ENCODE measurements at places on chromosomes 12 and 14.

- DNase-seq: no peak
Measured at GRCh38 chr12:98446682-98447081, 68.7 kb upstream of the TMPO start.

- DNase-seq: peak; percentile 9
Measured at GRCh38 chr12:118274066-118274465, 98.6 kb downstream of the TAOK3 start.

- DNase-seq: no peak
Measured at GRCh38 chr12:51827925-51828818, 20.3 kb downstream of the FIGNL2 start.

DNA sequence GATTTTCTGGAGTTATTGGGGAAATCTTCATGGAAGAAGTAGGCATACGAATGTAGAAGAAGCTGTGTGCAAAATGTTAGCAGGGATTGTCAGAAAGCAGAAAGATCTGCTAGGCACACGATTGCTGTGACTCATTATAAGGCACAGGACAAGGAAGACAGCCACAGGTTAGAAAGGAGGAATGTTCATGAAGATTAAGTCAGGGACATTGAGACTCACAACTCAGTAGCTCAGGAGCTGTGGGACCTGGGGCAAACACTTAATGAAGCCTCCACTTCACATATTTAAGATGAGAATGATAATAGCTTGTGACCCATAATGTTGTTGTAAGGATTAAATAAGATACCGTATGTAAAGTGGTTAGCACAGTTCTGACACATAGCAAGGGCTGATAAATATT lies 26.6 kb upstream of the RTRAF start:
- no peak for DNase-seq

DNA sequence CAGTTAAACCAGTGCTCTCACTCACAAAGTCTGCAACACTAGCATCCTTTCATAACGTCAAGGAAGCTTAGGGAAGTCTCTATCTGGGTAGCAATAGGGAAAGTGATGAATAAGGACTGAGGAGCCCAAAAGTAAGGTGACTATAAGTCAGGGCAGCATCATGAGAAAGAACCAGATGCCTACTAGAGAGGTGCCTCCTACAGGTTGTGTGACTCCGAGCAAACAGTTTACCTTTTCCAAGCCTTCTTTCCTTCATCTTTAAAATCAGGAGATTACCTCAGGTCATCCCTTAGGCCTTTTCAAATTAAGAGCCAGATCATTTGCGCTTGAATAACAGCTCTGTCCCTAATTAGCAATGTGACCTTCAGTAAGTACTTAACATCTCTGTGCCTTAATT lies 40.2 kb downstream of the RTN1 start:
- DNase-seq: no peak

GRCh38 chr12:12379831-12380730 lies 23.2 kb downstream of the BORCS5 start:
- DNase-seq: no peak

DNA sequence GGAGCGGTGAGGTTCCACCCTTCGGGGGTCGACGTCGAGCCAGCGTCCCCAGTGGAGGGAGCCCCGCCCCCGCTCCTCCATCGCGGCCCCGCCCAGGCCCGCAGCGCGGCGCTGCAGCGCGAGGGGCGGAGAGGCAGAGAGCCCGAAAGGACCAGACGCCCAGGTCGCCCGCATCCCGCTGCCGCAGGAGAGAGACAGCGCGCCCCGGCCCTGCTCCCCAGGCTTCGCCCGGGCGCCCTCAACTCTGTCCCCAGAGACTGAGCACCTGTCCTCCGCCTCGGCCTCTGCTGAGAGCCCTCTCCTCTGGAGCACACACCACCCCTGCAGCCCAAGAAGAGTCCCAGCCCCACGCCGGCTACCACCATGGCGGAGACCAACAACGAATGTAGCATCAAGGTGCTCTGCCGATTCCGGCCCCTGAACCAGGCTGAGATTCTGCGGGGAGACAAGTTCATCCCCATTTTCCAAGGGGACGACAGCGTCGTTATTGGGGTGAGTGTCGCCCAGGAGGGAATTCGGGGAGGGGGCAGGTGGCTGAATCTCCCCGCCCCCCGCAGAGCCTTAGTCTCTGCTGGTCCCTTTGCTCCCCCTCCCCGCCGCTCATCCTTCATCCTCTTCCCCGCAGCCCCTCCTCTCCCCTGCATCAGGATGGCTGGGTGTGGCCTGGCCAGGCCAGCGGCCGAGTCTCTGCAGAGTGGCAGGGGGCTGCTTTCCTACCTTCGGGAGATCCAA lies at the start of gene KIF5A:
TSS of gene KIF5A (plus strand) at position 136 of the 732 bp plus-strand sequence. CDS start at position 364, 228 bp downstream.
- peak; percentile 60 for DNase-seq

- DNase-seq: no peak
Measured at GRCh38 chr14:75738192-75738591, 77.1 kb downstream of the TTLL5 start.

GRCh38 chr12:21354641-21355040 lies 18.1 kb upstream of the IAPP start:
- no peak for DNase-seq

DNA sequence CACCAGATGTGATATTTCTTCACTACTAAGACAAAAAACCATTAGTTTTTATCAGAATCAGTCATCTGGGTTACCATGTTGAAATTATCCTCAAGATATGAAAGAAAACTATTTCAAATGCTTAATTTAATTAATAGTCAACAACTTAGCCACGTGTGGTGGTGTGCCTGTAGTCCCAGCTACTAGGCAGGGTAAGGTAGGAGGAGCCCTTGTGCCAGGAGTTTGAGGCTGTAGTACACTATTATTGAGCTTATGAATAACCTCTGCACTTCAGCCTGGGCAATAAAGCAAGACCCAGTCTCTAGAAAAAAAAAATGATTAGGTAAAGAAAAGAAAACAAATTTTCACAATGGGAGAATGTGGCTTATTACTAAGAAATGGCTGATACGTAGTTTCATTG lies 33.4 kb downstream of the MRPL42 start:
- DNase-seq: no peak

GRCh38 chr12:94080341-94081009 lies 67.9 kb upstream of the PLXNC1 start:
- DNase-seq: no peak

DNA sequence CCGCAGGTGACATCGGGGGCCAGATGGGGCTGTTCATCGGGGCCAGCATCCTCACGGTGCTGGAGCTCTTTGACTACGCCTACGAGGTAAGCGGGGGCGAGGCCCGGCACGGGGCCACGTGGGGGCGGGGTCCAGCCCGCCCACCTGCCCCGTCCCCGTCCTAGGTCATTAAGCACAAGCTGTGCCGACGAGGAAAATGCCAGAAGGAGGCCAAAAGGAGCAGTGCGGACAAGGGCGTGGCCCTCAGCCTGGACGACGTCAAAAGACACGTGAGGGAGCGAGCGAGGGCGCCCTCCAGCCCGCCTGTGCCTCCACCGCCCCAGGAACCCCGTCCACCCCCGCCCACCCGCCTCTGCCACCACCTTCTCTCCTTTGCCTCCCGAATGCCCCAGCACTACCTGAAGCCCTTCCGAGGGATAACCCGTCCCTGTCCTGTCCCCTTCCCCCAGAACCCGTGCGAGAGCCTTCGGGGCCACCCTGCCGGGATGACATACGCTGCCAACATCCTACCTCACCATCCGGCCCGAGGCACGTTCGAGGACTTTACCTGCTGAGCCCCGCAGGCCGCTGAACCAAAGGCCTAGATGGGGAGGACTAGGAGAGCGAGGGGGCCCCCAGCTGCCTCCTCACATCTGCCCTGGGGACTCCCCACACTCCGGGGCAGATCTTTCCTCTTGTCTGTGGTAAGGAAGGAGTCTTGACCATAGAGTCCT lies 3.9 kb upstream of the SMARCD1 start:
- no peak for DNase-seq

DNA sequence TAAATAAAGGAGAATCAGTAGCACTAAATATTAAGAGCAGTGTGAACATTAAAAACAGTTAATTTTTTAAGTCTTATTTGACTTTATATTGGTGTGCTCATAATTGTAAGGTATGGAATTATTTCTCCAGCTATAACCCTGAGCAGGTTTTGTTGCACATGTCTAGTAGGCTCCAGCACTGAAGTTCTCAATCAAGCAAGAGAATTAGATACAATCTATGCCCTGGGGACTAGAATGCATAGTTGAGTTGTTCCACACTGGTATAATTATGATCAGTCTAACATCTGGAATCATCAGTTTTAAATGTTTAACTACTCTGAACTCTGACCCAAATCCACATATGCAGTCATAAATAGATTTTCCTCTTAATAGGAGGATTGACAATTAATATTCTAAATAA lies 257.8 kb upstream of the ARHGAP5 start:
- DNase-seq: no peak

DNA sequence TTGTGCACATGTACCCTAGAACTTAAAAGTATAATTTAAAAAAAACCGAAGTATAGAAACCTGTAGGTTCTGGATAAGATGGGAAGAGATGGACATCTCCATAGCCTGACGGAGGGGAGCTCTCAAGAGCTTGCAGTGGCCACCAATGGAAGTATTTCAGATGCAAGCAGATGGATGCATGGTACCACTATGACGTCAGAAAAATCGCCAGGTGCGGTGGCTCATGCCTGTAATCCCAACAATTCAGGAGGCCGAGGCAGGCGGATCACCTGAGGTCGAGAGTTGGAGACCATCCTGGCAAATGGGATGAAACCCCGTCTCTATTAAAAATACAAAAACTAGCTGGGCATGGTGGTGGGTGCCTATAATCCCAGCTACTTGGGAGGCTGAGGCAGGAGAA lies 3.4 kb downstream of the TEX22 start:
- no peak for DNase-seq

DNA sequence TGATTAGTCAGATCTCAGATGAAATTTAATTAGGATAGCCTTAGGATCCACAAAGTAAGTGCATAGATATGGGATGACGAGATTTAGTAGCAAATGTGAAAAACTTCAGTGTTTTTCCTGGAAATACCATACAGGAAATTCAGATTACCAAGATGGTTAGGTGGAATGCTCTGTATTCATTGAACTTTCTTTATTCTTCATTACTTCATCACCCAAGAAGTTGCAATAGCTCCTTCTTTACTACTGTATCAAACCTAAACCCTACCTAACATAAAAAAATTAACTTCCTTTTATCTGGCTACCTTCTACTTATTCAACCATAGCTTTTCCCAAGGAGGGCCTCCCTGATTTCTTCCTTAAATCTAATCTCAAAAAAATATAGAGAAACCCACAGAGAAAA lies 100.4 kb downstream of the TTC6 start:
- no peak for DNase-seq

- peak; percentile 46 for DNase-seq
Measured at GRCh38 chr14:104436047-104436591, 143.4 kb upstream of the C14orf180 start.

DNA sequence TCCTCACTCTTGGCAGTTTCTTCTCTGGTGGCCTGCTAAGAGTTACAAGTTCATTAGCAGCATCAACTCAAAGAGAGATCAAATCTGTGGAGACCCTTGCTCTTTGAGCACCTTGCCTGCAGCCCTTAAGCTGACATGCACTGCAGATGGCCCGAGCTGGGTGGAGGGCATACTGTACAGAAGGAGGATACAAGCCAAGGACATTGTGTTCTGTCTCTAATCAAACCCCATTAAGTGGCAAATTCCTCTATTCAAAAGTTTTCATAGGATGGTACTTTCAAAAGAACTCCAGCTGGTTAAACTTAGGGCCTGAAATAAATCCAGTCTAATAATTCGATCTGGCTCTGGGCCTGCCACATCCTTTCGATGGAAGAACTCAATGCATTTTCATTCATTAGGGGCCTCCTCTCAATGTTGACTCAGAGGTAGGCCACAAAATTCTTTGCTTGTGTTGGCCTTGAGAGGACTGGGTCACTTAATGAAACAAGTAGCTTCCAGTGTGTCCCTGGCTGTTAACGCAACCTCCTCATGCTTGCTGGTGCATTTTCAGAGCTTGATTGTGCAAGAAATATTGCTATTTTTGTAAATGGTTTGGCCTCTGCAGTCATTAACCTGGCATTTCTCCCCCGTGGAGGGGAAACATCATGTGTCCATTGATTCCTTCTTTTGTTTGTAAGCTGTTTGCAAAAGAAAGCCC lies 318.2 kb downstream of the NUAK1 start:
- DNase-seq: no peak

GRCh38 chr14:21874946-21875345 lies 201.3 kb upstream of the OR4E1 start:
- no peak for DNase-seq

Measured in GM19239 (cell line).